H4 (cell line): ENCODE measurements at places on chromosomes 4 and X. TPM values are rescaled to one million over a fixed set of nuclear protein-coding genes. Genes with fewer than 3 reads are reported as not detected.

Gene ZNF157
- not detected in 2 replicates for total RNA-seq

Gene NSUN7
- total RNA-seq = not detected in 2 replicates

Gene VCX3B
- 296 and 316 TPM in 2 replicates for total RNA-seq

Gene SYTL5
- 1.2 and 1.7 TPM in 2 replicates for total RNA-seq

Gene GYPE
- not detected in 2 replicates for total RNA-seq

Gene PAGE2B
- not detected in 2 replicates for total RNA-seq

Gene PABPC4L
- total RNA-seq = 0.68 and 1.4 TPM in 2 replicates

Gene RIPPLY1
- total RNA-seq = not detected in 2 replicates

Gene HS3ST1
- 0.35 and 0.45 TPM in 2 replicates for total RNA-seq

Gene SULT1B1
- total RNA-seq = 0.70 and 1.8 TPM in 2 replicates

Gene SPATA18
- total RNA-seq = not detected in 2 replicates

Gene ANK2
- total RNA-seq = 12.1 and 13.6 TPM in 2 replicates

Gene POLN
- total RNA-seq = 1.0 and 1.8 TPM in 2 replicates

Gene GRK4
- 1.6 and 3.3 TPM in 2 replicates for total RNA-seq

Gene ZXDB
- total RNA-seq = 2.6 and 5.6 TPM in 2 replicates

Gene FATE1
- not detected in 2 replicates for total RNA-seq

Gene ACE2
- not detected in 2 replicates for total RNA-seq

Gene XPNPEP2
- total RNA-seq = 0.12 TPM in 1 of 2 replicates, not detected in the other

Gene NDP
- 0.39 TPM in 1 of 2 replicates, not detected in the other for total RNA-seq

Gene TXK
- 0.06 and 0.64 TPM in 2 replicates for total RNA-seq

Gene MAMLD1
- total RNA-seq = 0.35 and 1.6 TPM in 2 replicates

Gene YIPF7
- total RNA-seq = 0.92 TPM in 1 of 2 replicates, not detected in the other

Gene NAT8L
- total RNA-seq = 0.45 and 0.58 TPM in 2 replicates

Gene ZNF711
- 5.0 and 7.2 TPM in 2 replicates for total RNA-seq

Gene SMIM10L2A
- total RNA-seq = 0.04 and 0.25 TPM in 2 replicates

Gene CT47B1
- not detected in 2 replicates for total RNA-seq

Gene KCTD8
- total RNA-seq = 0.18 and 0.21 TPM in 2 replicates

Gene KIAA1210
- total RNA-seq = 0.04 TPM in 1 of 2 replicates, not detected in the other

Gene NEIL3
- 21.1 and 23.8 TPM in 2 replicates for total RNA-seq

Gene SLC49A3
- total RNA-seq = not detected in 2 replicates

Gene GLOD5
- total RNA-seq = not detected in 2 replicates

Gene ARX
- not detected in 2 replicates for total RNA-seq
